ENCODE measurements at places on chromosomes 4 and X.

DNA sequence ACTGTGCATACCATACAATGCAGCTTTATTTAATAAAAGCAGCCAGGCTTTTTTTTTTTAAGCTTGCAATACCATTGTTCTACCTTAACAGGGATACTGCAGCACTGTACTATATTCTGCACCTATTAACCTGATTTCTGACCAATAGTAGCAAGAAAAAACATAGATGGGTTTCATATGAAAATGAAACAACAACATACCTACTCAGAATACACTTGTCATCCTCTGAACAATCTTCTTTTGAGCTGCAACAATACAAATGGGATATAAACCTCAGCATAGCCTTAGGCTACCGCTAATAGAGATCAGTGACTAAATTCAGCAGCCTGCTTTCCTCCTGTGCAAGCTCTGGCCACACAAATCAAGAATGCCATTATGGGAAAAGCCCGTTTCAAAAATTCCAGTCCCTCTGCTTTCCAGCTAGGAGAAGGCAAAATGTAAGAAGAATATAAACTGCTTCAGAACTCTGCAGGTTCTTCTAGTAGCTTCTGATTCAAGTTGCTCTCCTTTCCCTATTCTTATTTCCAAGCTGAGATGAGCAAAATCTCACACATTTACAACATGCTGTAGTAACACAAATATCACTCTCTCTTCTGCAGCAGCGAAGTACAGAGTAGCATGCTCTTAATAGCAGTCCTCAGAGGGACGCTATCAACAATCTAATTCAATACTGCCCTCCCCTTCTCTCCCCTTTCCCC lies 143.4 kb downstream of the KLHL13 start:
- DNase-seq = no peak

DNA sequence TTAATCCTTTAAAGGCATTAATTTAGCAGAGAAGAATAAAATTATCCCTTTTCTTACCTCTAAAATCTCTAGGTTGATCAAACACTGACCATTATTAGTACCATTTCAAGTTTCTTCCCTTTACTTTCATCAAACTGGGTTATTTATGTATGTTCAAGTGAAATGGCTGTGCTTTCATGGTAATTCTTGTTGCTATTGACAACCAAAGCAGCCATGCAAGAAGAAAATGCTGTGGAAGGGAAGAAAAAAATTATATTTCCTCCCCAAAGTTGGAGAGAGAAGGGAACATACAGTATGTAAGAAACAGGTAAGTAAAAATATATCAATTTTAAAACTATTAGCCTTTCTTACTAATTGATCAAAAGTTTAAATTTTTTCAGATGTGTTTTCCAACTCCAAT lies 16.2 kb downstream of the NPNT start:
- DNase-seq = no peak

GRCh38 chr4:4913628-4914027 lies 54.2 kb downstream of the MSX1 start:
- no peak for DNase-seq

DNA sequence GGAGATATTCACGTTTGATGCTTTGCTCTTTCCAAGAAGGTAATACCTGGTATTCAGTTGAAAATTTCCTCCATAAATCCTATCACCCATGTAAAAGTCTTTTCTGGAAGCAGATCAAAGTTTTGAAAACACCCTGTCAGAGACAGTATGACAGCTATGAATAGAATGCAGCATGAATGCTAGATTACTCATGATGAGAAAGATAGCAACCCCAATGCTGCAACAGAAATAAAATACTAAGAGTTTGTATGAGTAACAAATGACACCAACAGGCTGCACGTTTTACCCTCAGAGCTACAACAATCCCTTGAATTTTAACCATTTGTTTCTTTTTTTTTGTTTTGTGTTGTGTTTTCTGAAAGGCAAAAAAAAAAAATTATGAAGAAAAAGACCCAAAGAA lies 108.6 kb downstream of the ARHGAP6 start:
- no peak for DNase-seq

GRCh38 chr4:71251261-71251660 lies 87.6 kb upstream of the SLC4A4 start:
- DNase-seq = no peak

- DNase-seq = no peak
These were observed 4.5 kb downstream of the DOK7 start for GRCh38 chr4:3467601-3468031.

DNA sequence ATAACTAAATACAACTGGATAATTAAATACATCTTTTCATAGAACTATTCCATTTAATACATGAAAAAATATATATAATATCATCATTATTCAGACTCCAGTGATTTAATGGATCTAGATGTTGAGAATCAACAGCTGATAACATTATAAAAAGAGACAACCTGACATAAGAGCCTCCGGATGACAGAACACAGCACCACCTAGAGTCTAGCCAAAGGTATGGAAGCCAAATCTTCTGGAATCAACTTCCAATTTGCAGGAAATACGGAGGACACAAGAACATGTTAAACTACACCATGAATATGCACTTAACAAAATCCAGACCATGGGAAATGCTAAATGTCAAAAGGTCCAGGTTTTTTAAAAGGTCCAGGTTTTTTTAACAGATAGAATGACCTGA lies 55.0 kb downstream of the LRBA start:
- no peak for DNase-seq

DNA sequence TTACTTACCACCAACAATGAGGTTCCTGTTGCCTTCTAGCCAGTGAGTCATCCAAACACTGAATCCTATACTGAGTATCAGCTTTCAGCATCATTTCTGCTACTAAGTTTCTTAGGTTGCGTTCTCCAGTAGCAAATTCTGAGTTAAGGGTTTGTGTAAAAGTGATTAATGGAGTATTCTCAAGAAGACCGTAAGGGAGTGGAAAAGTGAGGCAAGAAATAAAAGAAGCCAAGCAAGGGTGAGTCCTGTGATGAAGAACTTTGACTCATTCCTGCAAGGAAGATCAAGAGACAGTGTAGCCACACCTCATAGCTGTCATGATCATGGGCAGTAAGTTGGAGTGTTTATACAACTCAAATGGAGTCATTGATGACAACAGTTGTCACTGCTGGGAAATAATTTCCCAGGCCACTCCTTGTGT lies 446.2 kb downstream of the RAPGEF2 start:
- no peak for DNase-seq

DNA sequence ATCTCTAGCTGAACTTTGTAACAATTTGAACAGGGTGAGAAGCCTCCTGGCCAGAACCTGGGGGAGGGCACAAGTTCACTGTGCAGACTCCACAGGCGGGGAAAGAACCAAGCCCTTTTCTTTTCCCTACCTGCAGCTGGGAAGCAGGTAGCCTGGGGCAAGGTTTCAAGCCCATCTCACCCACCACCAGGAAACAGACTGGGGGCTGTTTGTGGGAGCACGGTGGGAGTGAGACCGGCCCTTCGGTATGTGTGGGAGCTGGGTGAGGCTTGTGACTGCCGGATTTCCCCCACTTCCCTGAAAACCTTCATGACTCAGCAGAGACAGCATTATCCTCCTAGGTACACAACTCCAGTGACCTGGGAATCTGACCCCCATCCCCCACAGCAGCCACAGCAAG lies 211.7 kb downstream of the ZNF674 start:
- DNase-seq = no peak

DNA sequence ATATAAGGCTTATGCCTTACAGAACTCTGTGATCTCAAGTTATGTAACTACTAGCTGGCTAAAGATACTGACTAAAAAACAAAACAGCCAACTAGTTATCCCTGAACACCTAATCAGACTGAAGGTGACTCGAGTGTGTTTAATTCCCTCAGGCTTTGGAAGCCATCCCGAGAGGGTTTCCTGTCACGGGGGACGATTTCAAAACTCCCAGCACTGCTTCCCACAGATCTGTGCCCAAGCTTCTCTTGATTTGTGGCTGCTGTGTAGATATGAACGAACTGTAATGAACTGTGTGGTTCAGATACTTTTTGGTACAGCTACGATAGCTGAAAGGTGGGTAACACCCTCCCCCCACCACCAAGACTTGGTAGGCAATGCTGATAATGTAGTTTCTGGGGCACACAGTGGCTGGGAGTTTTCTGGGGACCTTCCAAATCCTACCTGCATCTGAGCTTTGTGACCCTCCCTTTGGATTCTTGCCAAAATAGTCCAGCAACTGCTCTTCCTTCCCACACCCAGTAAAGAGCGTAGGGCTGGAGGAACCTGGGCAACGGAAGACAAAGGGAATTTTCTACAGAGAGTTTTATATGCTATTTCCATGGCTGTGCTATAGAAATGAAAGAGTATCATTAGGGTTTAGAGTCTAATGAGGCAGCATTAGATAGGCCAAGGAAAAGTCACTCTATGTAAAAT lies 148.8 kb downstream of the MGST2 start:
- DNase-seq = no peak

- DNase-seq = no peak
These were observed at the start of gene AWAT2 for GRCh38 chrX:70049925-70050324. AWAT2 (minus strand) TSS chrX:70049938; CDS start chrX:70049932, 6 bp downstream.

DNA sequence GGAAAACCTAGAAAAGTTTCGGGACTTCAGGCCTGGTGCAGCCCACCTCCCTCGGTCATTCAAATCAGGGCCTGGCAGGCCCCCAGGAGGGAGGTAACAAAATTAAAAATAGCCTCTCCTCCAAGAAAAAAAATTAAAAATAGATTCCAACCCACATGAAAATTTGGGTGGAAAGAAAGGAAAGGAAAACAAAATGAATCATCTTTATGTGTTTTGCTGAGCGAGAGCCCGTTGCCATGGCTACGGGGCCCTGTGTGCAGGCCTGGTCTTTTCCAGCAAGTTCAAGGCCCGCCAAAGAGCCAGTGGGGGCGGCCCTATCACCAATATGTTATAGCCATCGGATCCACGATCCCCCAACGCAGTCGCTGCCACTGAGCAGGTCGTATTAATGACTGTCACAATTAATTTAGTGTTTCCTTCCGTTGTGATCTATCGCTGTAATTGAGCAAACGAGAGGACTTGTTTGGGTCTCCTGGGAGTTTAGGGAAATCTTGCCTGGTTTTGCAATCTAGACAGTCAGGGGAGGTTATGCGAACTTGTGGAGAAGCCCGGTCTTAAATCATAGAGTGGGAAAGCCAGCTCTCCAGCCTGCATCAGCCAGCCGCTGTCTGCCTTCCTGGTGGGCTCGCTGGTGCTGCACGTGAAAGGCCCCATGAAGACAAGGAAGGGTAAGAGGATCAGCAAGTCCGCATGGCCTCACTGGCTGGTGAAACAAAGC lies 452.4 kb downstream of the BCOR start:
- peak; percentile 51 for DNase-seq

DNA sequence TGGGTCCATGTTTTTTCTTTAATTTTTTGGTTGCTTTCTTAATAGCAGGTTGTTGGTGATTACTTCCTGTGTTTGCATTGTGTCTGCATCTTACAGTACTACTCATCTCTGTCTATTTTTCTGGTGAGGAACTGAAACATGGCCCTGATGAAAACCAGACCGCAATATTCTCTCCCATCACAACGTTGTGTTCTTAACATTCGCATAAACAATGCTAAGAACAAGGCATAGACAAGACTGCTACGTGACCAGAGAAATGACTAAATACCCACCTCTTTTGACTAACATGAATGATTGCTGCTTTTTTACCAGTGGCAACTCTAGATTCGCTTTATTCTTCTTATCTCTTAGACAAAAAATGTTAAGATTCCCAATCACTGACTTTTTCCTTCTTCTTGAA lies 179.1 kb downstream of the GC start:
- no peak for DNase-seq

DNA sequence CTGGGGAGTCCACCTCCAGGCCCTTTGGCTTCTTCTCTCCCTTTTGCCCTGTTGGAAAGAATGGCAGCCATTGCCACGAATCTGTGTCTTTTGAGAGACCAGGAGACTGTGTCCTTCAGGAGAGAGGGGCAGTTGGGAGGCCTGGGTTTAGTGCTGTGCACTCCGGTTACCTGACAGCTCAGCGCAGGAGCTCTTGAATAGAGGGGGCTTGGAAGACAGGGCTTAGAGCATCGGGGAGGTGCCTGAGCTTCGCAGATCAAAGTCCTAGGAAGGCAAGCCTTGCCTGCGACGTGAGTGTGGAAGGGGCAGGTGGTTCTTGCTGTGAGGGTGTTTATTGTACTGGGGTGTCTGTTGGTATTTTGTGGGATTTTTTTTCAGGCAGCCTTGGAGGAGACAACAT lies 41.9 kb upstream of the TADA2B start:
- DNase-seq = no peak

- no peak for DNase-seq
These were observed 33.3 kb downstream of the SLIT2 start for GRCh38 chr4:20284990-20285389.

DNA sequence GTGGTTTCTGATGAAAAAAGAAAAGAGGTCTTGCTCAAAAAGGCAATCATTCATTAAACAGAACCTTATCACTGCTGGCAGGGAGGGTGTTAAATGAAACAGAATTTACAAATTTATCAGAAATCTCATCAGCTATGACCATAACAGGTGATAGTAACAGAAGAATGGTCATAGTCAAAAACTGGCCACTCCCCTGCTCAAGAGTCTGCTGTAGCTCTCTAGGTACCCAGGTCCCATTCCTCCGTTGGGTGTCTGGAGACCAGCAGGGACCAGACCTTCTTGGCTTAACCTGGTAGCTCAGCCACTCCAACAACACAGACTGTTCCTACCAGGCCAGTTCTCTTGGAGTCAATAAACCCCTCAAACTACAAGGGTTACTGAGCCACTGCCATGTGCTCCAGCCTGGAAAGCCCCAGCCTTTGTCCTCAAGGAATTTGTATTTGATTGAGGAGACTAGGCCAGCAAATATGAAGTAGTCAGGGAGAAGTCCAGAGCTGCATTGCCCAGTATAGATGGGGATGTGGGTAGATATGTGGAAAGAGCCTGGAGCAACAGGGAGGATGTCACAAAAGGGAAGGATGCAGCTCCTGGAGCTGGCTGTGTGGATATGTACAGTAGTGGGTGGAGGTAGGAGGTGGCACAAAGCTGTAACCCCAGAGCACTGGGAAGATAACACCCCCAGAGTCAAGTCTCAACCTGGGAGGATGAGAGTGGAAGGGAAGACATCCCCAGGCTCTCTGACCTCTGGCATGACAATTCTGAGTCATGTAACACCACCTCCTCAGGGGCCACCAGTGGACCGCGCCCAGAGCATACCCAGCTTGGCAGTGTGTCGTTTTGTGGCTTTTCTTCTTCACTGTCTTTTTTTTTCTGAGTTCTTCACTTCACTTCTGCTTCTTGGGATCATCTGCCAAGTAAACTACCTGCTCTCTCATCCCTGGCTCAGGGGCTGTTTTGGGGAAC lies 21.9 kb downstream of the RASL11B start:
- DNase-seq = no peak

GRCh38 chrX:20060961-20061748 lies 55.6 kb downstream of the MAP7D2 start:
- DNase-seq = no peak

DNA sequence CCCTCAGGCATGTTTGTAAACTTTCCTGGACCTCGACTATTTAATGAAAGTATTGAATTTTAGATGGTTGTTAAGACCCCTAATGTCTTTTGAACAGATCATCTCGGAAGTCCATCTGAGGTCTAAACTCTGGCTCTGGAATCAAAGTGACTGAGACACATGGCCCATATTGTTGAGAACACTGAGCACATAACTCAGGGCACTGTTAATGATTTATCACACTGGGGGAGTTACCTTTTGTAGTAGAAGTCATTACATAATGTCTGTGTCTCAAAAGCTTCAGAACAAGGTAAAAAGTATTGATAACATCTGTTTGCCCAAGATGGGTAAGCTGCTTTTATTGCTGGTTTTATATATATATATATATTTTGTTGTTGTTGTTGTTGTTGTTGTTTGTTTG lies 103.4 kb upstream of the HS3ST1 start:
- DNase-seq = no peak

Data from ecto neural progenitor cell (in vitro differentiated cells).